ENCODE measurements at places on chromosomes 3 and 15.

GRCh38 chr3:116741467-116741866 lies 31.9 kb downstream of the TUSC7 start:
- no peak for DNase-seq

- DNase-seq = peak; percentile 3
Observed at GRCh38 chr15:59622289-59622688, 10.7 kb downstream of the GCNT3 start.

DNA sequence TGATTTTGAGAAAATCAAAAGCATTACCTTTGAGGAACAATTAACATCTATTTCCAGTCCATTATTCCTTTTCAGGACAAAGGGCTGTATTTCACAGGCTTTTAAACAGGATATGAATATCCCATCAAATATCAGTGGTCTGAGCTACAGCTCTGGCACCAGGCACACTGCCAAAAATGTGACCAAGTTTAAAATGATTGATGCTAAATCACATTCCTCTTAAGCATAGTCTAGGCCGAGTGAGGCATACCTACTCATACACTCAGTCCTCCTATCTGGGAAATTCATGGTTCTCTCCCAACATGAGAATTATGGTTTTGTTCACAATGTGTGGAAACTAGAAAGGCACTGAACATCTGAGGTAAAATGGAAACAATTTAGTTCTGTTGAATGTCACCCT lies 683.5 kb downstream of the TUSC7 start:
- DNase-seq = no peak

DNA sequence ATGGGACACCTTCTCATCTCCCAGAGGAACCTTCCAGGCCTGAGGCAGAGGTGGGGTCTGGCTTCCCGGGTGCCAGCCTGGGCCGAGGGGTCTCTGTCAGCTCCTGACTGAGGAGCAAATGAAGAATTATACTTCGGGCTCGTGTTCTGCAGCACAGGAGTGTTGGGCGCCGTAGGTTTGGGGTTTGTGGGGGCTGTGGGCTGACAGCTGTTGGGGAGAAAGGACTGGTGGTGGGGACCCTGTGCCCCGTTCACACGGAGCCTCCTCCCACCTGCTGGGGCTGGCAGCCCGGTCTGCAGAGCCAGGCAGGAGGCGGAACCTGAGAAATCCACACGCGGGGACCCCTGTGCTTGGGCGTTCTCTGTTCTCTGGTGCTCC lies 59.7 kb downstream of the ADAMTS7 start:
- no peak for DNase-seq

DNA sequence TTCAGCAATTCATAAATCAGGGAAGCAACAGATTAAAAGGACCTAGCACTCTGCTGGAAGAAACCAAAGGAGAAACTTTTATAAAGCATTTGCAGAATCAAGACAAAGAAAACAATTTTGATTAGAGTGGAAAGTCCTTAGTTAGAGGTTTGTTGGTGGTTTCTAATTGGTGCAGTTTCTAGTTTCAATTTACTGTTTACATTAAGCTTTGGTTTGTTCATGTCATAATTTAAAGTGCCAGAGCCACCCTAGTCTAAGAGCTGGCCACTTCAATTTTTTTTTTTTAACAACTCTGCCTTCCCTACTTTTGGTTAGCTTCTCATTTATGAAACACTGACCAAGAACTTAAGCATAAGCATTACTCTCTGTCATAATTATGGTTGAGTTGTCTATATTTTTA lies 1428.2 kb upstream of the GBE1 start:
- DNase-seq = no peak

GRCh38 chr15:64596701-64597476 lies 136.5 kb downstream of the ZNF609 start:
- DNase-seq = no peak

- DNase-seq = no peak
Observed at GRCh38 chr15:27027229-27027628, 56.2 kb downstream of the GABRG3 start.

- DNase-seq = no peak
Observed at GRCh38 chr15:98523912-98524662, 124.3 kb upstream of the IGF1R start.

DNA sequence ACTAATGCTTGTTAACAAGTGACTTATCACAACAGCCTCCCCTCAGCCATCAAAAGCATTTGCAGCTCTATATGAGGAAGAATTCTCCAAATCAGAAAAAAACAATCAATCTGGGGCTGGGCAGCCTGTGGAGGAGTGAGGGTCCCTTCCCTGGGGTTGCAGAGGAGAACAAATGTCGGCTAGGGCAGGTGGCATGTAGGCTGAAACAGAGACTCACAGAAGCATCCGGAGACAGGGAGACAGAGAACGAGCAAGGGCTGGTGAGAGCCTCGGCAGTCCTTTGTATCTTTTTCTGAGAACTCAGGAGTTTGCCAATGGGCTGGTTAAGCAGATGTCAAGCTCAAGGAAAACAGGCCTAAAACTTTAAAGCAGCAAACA lies 15.8 kb downstream of the ITGA11 start:
- DNase-seq = no peak

GRCh38 chr3:27415202-27415601 lies 46.0 kb upstream of the NEK10 start:
- no peak for DNase-seq

DNA sequence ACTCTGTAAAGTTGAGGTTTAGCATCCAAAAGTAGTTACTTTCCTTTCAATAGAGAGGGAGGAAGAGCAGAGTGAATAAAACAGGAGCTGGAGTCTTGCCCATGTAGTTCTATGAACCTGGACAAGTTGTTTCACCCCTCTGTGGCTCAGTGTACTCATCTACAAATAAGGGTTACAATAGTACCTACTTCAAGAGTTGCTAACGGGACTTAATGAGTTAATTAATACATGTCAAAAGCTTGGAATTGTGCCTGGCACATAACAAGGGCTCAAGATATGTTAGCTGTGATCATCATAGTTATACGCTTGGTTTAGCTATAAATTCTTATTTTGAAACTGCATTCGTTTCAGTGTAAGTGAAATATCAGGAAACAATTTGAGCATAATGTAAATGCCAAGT lies 388.5 kb upstream of the THBS1 start:
- no peak for DNase-seq
